Stimulated activated naive CD8-positive, alpha-beta T cell treated with anti-CD3 and anti-CD28 coated beads, Interleukin-15, amount 100 ng/mL, for 72 hours (primary cell): ENCODE measurements at places on chromosomes 3 and 15.

DNA sequence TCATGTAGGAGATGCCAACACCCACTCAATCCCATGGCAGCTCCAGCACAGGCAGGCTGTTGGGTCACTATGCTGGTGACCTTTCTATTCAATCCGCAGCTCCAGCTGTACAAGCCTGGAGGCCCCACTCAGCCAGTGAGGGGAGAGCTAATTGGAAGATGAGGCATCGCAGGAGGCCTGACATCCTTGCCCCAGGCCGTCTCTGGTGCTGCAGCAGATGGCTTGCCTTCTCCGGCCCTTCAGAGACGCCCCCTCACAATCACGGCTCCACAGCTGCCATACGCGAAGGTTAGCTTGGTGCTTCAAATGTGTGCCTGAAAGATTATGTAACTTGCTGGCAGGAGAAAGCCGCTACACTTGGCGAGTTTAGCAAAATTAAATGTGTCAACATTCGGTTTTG, 104.2 kb upstream of the CLSTN2 start:
- no peak for DNase-seq

- no peak for DNase-seq
Measured at GRCh38 chr3:105352976-105353375, 13.7 kb upstream of the ALCAM start.

DNA sequence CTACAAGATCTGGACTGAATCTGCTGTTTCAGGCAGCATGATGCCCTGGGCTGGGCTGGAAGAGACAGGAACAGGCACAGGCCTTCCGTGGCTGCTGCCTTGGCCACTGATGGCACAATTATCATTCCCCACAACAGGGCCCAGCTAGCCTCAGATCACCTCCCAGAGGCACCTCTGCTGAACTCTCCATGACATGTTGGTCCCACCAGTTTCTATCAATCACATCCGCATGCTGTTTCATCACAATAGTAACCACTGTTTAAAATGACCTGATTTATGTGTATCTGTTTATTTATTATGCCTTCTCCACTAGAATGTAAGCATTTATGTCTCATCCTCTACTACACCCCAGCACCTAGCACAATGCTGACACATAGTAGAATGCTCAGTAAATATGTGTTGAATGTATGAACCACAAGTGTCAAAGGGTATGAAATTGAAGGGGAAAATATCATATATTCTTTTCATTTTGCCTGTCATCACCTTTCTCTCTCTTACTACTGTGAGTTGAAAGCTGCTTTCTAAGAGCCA, 32.7 kb upstream of the ZBTB38 start:
- DNase-seq = no peak

- DNase-seq = no peak
Measured at GRCh38 chr3:181919375-181919774, 207.7 kb downstream of the SOX2 start.

- DNase-seq = no peak
Measured at GRCh38 chr3:63202529-63202928, 75.6 kb upstream of the SYNPR start.

DNA sequence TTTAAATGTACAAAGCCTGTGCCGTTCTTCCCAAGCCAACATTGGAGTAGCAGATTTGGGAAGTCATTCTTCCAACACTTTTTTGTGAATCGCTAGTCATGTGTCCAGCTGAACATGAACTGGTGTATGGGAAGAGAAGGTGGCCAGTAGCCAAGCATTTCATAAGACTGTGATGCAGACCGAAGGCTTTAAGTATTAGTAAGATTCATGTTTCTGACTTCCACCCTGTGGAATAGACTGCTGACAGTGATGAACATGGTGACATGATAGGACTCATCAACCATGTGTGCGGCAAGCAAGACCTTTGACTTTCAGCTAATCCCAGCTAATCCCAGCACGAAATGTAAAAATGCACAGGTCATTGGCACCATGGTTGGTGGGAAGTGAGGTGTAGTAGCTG, 48.3 kb upstream of the THSD4 start:
- no peak for DNase-seq

DNA sequence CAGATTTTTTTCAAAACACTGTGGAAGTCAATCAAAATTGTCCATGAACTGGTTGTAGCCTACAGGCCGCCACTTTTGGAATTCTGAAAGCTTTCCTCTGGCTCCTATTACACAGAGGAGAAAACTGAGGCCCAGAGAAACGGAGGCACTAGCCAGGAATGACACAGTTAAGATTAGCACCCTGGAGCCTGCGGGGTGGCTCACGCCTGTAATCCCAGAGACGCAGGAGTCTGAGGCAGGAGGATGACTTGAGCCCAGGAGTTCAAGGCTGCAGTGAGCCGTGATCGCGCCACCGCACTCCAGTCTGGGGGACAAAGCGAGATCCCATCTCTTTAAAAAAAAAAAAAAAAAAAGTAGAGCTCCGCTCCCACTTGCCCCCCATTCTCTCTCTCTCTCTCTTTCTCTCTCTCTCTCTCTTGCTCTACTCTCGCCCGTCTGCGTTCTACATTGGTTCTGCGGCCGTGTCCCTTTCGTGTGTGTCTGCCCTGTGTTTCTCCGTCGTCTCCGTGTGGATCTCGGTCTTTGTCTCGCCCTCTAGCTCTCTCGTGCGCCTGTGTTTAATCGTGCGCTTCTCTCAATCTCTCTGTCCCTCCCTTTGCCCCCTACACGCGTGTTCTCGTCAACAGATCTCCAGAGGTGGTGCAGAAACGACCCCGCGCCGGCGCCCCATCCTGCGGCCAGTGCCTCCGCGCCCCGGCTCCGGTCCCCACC, 512 bp upstream of the TRH start:
- no peak for DNase-seq

GRCh38 chr3:132325634-132326033, 8.4 kb downstream of the ACP3 start:
- DNase-seq = no peak

DNA sequence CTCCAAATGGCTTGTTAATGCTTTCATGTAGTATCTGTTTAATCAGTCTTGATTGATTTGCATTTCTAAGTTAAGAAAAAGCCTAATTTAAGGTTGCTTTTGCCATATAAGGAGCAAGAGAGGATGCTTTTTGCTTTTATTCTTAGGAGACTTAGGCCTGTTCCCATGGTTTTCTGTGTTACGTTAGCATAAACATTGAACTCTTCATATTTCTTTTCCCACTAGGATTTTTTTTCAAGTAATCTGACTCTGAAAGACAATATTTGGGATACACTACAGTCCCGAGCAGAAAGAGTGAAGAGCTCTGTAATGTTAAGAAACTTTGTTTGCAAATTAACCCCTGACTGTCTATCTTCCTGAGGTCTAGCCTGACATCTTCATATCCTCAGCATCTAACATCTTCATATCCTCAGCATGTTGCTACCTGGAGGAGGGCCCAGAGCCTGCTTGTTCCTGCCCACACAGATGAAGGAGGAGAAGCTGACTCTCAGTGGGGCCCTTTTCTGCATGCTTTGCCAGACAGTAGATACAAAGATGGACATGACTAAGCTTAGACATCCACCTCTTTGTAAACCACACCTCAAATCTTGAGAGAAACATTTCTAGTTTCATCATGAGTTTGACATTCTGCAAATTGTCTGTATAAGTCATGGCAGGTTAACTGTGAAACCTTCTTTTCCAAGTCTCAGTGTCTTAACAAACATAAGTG, 86.2 kb upstream of the COL6A5 start:
- no peak for DNase-seq

DNA sequence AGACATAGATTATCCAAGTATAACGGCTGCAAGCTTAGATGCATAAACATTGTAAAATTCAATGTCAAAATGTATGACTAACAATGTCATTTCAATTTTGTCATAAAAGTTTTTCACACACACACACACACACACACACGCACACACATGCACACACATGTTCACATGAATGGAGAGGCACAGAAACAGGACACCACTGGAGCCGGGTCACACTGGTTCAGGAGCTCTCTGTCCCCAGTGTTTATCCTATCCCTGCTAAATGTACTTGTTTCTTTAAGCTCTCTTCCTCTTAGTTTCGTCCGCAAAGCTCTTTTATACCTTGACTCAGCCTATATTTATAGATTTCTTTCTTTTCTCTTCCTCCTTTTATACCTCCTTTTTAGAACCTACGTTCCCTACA, 249.9 kb downstream of the CADPS start:
- DNase-seq = no peak

- no peak for DNase-seq
Measured at GRCh38 chr3:150348500-150348899, 59.6 kb upstream of the TSC22D2 start.

GRCh38 chr3:65836047-65836446, 202.7 kb downstream of the MAGI1 start:
- no peak for DNase-seq

- DNase-seq = no peak
Measured at GRCh38 chr15:49314716-49315115, 108.3 kb upstream of the FGF7 start.

- DNase-seq = no peak
Measured at GRCh38 chr15:56817321-56818080, 84.2 kb upstream of the ZNF280D start.

GRCh38 chr3:72601060-72601459, 247.2 kb downstream of the SHQ1 start:
- no peak for DNase-seq
